ENCODE measurements at places on chromosomes 2 and 18. TPM values are rescaled to one million over a fixed set of nuclear protein-coding genes. Genes with fewer than 3 reads are reported as not detected.

Gene GLI2
- 0.95 TPM for total RNA-seq

Gene STARD6
- total RNA-seq, result not detected

Gene LINC00305
- total RNA-seq, result not detected

Gene TTLL4
- 44.7 TPM for total RNA-seq

Gene NT5DC4
- total RNA-seq, result not detected
